NCI-H510A (cell line): ENCODE measurements at places on chromosomes 11 and 22.

GRCh38 chr11:131616481-131617140 is 246.2 kb downstream of the NTM start:
- DNase-seq = no peak

DNA sequence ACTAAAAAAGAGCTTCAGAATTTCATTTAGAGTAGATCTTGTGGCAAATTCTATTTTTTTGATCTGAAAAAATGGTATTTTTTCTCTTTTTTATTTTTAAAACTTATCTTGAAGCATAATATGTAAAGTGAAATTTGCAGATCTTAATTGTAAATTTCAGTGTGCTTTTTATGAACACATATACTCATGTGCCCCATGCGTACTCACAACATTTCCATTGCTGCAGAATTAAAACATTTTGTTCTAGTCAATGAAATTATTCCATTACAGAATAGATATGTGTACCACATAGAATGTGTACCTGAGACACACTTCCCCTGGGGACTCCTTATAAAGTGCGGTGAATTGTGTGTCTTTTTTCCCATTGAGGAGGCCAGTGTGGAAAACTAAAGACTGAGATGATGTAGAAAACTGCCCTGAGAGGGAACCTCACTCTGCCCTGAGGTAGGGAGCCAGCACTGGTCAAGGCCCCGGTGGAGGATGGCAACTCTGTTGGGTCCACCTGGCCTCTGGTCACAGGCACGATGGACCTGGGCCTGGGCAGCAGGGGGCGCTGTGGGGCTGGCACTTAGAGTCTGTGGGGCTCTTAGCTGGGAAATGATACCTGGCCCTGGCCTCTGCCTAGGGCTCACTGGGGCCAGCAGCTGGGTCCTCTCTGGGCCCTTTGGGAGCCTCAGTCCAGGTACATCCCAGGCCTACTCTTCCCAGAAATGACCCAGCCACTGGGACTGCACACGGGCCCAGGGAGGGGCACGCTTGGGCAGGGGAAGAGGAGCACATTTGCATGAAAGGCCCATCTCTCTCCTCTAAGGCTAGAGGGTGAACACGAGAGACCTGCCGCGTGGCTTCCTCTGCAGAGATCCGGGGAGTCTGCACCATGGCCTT is 77.9 kb upstream of the TOP3B start:
- DNase-seq = no peak

DNA sequence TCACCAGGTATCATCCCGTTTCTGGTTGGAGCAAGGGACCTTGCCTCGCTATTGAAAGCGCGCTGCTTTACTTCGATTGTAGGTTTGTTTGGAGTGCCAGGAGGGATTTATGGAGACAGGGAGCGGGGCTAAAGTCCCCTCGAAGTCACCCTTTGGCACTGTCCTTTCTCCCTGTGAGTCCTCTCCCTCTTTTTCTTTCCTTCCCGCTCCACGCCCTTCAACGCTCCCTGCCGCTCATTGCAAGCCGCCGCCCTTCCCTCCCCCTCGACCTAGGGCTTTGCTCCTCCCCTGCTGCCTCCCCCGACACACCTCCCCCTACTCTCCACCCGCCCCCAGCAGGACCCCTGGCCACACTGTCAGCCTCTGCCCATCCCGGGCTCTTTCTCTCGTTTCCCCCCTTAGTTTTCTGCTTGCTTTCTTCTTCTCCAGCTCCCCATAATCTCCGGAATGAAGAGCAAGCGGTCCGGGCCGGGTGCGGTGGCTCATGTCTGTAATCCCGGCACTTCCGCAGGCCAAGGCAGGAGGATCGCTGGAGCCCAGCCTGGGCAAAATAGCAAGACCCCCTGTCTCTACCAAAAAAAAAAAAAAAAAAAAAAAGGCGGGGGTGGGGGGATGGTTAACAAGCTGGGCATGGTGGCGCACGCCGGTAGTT is 41.0 kb downstream of the AHNAK start:
- no peak for DNase-seq

- no peak for DNase-seq
Observed at GRCh38 chr11:59770869-59771268, 15.7 kb downstream of the STX3 start.

DNA sequence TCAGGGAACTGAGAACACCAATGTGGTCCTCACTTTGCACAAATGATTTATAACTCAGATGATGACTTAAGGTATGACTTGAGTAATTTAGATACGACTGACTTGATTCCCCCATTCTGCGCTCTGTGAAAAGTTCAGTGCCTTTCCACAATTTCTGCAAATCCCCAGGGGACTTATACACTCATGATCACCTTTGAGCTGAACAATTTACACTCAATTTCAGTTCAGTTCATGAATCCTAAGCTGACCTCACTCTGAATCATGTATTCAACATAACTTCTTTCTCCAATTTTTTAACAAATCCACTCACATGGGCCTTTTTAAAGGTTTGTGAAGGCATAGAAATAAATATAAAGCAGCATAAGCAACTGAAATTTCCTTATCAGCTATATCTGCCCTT is 274.2 kb downstream of the FAM76B start:
- no peak for DNase-seq

- no peak for DNase-seq
Observed at GRCh38 chr11:86610559-86611341, 61.7 kb downstream of the ME3 start.

GRCh38 chr22:17477391-17477833 is 85.9 kb upstream of the SLC25A18 start:
- no peak for DNase-seq

GRCh38 chr11:107669191-107669740 is 42.6 kb downstream of the SLN start:
- DNase-seq = no peak

DNA sequence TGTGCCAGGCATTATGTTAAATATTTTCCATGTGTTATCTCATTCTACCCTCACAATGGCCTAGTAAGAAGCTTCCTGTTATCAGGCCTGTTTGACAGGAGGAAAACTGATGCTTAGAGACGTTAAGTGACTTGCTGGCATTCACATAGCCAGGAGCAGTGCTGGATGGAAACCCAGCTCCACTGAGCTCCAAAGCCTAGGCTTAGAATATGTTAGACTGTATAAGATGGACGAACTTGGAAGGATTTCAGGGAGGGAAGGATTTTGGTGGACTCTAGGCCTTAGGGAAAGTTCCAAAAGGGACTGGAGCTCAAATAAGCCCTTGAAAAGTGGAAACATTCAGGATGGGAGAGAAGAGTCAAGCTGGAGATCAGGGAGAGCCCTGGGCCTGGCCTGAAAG is 2.1 kb downstream of the CD44 start:
- no peak for DNase-seq

DNA sequence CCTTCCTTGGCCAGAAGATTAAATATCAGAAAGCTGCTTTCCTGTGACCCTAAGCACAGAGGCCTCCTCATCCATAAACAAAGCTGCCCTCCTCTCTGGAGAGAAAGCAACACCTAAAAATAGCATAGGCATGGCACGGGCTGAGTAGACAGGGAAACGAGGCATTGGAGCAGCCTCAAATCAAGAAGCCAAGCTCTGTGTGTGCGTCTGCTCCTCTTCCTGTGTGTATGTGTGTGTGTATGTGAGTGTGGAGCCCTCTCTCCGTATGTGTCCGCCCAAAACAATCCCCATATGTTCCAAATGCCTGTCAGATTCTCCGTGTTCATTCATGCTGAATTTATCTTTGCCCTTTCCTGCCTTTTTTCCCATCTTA is 24.0 kb downstream of the KCNJ5 start:
- no peak for DNase-seq

DNA sequence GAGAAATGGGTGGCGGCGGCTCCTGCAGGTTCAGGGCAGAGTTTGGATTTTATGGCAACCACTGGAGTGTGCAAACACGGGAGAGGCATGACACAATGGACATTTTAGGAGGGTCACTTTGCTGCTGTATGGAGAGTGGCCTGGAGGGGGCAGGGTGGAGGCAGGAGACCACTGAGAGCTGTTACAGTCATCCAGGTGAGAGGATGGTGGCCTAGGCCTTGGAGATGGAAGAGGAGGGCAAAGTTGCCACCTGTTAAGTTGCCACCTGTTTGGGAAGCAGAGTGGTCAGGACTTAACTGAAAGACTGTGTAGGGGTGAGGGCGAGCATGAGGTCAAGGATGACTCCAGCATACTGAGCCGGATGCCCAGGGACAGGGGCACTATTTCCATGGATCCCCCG is 2.3 kb upstream of the RAD9A start:
- DNase-seq = no peak

DNA sequence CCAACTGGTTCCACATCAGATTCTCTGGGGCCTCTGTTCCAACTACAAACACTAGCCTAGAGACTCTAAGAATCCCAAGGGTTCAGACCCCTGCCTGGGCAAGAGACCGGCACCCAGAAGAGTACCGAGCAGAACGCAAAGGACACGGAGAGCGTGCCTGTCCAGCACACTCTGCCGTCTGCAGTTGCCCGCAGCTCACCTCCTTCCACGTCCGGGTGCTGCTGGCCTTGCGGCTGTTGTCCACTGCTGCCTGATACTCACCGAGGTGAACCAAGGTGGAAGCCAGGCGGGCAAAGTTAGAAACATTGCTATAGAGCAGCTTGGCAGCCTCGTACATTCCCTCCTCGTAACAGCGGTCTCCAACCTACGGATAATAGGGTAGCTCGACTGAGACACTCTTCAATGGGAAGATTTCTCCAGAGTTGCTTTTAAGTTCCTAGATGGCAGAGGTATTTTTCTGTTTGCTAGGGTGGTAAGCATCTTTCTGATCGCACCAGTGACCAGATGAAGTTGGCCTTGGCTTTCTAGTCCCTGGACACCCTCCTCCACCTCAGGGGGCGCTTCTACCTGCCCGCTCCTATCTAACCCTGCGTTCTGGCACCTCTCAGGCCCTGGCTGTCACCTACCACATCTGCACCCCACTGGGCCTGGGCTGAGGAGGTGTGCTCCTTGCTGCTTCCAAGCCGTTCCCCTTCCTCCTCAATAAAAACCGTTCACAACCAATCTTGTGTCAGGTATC is 22.8 kb upstream of the SLC25A1 start:
- no peak for DNase-seq

- DNase-seq = no peak
Observed at GRCh38 chr11:83122050-83122449, 34.9 kb upstream of the PCF11 start.
